ENCODE measurements at places on chromosomes 11 and 22.
A peak's percentile ranks its signal among the peaks of the same experiment; 100 is the strongest.

DNA sequence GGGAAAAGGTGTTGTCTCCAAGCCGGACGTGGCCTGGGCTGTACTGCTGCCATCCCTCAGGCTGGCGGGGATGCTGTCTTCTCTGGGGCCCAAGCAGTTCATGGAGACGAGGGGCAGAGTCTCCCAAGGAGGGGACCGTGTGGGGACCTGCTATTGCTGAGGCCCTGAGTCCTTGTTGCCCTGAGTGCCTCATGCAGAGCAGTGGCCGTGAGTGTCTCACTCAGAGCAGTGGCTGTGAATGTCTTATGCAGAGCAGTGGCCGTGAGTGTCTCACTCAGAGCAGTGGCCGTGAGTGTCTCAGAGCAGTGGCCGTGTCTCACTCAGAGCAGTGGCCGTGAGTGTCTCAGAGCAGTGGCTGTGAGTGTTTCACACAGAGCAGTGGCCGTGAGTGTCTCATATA is 54.7 kb downstream of the GRAMD4 start:
- DNase-seq = no peak

DNA sequence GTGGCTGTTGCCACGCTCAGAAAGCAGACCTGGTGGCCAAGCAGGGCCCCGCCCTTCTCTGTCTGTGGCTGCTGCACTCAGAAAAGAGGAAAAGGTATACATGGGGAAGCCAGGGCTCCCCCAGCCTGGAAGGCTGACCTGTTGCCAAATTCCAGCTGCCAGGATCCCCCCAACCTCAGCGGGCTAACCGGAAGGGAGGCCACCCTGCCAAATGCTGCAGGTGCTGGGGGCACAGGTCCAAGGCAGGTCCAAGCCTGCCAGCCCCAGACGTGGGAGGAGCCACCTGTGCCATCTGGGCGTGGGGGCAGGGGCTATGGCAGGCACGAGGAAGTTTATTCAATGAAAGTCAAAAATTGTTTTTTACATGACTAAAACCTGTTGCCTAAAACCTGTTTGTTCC is 2.6 kb downstream of the NPTXR start:
- no peak for DNase-seq

DNA sequence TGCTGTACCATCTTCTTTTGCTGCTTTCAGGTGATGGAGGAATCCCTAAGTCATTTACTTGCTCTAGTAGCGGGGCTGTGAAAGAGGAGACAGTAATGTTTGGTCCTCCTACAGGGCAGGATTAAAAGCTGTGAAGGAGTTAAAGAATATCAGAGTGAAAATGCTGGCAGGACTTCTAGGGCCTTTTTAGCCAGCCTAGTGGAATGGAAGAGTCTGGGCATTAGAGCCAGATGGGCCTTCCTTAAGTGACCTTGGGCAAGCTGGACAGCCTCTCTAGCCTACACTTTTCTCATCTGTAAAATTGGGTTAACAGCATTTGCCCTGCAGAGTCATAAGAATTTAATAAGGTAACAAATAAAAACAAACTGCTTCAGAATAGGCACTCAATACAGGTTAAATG is 114.7 kb downstream of the RBFOX2 start:
- no peak for DNase-seq

- no peak for DNase-seq
These were observed 117.3 kb upstream of the POU2AF2 start for GRCh38 chr11:111128076-111128870.

GRCh38 chr11:17014833-17015626 is 816 bp upstream of the PLEKHA7 start:
- DNase-seq = peak; percentile 8

GRCh38 chr11:70032470-70032795 is 45.7 kb upstream of the ANO1 start:
- DNase-seq = no peak

DNA sequence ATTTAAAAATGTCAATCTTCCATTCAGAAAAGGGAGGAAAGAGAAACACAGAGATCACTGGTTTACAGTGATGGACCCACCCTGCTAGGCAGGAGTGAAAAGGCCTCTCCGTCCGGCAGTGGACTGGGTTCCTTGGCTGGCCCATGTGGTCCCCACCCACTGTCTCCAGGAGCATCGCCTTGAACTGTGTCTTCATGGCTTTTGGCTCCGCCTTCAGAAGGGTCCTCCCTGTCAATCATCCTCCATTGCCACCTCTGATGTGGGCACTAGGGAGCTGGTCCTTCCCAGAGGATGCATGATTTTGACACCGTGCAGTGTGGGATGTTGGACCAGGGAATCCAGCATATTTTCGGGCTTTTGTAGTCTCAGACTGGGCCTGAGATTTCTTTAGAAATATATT is 58.2 kb upstream of the B3GAT1 start:
- DNase-seq = no peak

GRCh38 chr11:112211536-112211935 is 14.7 kb upstream of the PTS start:
- no peak for DNase-seq

Measured in central memory CD4-positive, alpha-beta T cell (primary cell).